ENCODE measurements at places on chromosomes 12 and 14.

DNA sequence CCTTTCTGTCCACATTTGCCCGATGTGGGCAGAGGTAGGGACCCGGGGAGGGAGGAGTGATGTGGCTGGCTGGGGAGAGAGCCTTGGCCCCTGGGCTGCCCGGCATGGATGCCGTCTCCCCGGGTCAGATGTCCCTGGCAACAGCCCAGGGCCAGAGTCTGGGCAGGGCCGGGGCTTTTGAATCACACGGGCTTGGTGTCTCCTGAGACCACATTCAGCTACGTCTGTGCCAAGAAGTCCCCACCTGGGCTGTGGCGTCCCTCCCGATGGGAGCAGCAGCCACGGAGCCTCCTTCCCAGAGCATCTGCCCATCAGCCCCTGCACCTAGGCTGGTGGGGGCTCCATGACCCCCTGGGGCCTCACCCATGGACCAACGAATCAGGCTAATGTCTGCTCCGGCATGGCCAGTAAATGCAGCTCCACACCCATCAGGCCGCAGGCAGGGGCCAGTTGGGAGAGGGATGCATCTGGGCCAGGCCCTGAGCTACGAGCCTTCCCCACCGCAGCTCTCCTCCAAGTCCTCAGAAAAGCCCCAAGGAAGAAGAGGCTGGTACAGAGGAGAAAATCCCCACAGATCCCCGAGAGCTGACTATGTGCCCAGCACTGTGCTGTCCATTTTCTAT lies 109.4 kb downstream of the RFLNA start:
- no peak for DNase-seq

GRCh38 chr12:95623554-95624170 lies 72.4 kb upstream of the USP44 start:
- DNase-seq: peak; percentile 55

DNA sequence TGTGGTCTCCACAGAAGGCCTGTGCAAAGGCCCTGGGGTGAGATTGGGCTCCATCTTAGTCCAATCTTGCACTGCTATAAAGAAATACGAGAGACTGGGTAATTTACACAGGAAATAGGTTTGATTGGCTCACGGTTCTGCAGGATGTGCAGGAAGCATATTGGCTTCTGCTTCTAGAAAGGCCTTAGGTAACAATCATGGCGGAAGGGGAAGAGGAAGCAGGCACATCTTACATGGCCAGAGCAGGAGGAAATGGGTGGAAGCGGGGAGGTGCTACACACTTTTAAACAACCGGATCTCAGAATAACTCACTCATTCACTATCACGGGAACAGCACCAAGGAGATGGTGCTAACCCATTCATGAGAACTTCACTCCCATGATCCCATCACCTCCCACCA lies 55.4 kb downstream of the FAR2 start:
- no peak for DNase-seq

GRCh38 chr12:52235001-52235764 lies 2.1 kb downstream of the KRT7 start:
- DNase-seq: no peak

- DNase-seq: peak; percentile 73
These were observed 580.2 kb downstream of the ETNK1 start for GRCh38 chr12:23204933-23205778.

DNA sequence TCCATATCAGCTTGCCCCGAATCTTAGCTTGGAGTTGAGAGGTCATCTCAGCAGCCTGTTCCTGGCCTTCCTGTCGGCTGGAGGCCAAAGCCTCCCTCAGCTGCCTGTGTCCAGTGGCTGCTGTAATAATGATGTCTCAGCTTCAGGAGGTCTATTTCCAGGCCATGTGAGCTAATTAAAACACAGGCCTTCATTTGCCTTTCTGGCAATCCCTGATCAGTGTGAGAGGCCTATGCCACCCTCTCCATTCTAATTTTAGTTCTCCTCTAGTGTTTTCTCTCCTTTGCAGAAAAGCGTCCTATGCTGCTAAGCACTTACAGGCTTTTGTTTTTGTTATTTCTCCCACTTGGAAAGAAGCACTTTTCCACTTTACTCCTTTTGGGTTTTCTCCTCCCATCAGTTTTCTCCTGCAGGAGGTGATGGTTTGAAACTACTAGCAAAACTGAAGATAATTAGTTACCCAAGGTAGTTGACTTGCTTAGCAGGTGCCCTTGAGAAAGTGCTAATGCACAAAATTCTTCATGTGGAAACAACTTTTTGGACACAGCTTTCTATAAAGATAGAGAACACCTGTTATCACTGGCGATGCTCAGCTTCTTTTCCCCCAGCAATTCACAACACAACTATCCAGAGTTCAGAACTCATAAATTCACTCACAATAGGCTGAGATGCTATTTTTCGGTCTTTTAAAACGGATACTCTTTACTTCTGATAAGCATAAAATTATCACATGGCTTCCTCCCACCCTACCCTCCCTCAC lies 255.3 kb upstream of the GARIN6 start:
- DNase-seq: no peak

- DNase-seq: no peak
These were observed 21.3 kb upstream of the LDHB start for GRCh38 chr12:21678959-21679358.

- DNase-seq: no peak
These were observed 182.7 kb downstream of the MYRFL start for GRCh38 chr12:70007687-70008086.

DNA sequence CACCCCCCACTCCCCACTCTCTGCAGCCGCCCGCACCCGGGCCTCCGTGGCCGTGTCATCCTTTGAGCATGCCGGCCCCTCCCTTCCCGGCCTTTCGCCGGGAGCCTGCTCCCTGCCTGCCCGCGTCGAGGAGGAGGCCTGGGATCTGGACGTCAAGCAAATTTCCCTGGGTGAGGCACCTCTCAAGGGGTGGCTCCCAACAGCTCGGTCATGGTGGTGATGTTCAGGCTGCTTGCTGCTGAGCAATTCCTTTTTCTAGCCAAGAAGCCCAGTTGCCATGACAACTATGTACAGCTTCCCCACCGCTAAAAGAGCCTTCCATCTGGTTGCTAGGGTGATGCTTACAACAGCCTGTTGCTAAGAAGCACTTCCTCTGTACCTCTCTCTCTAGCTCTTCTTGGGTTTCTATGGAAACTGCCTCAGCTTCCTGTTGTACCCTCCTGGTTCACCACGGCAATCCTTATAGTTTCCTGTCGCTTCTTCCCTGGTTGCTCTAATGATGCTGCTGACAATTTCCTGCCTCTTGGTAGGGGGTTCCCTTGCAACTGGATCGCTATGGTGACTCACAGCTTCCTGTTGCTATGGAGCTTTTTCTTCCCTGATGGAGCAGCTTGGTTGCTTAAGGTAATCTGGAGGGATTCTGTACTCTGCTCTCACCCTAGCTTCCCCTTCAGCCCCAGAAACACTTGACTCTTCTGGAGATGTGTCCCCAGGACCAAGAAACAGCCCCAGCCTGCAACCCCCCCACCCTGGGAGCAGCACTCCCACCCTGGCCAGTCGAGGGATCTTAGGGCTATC lies 11.0 kb downstream of the ZNF219 start:
- DNase-seq: peak; percentile 68

- DNase-seq: no peak
These were observed 255.7 kb downstream of the ADGRD1 start for GRCh38 chr12:131209082-131210070.

GRCh38 chr12:100953677-100954076 lies 159.1 kb downstream of the ANO4 start:
- DNase-seq: no peak

GRCh38 chr14:56810836-56811592 lies 735 bp upstream of the OTX2 start:
- peak; percentile 86 for DNase-seq

- no peak for DNase-seq
These were observed 319.2 kb upstream of the DDHD1 start for GRCh38 chr14:53472306-53472705.

GRCh38 chr12:25652371-25652770 lies 99.3 kb upstream of the LMNTD1 start:
- DNase-seq: peak; percentile 90

DNA sequence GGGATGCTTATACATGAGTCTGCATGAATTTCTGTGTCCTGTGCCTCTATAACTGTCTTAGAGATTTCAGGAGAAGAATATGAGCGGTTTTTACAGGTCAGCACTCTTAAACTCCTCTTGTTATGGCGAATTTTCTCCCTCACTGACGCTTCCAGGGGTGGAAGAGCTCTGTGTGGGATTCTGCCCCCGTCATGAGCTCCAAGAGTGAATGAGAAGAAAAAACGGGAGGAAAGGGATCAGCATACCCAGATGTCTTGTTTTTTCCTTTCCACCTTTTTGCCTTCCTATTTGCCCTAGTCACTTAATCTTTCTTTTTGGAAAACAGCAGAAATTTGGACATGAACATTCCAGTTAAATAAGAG lies 651 bp downstream of the PFKM start:
- no peak for DNase-seq

DNA sequence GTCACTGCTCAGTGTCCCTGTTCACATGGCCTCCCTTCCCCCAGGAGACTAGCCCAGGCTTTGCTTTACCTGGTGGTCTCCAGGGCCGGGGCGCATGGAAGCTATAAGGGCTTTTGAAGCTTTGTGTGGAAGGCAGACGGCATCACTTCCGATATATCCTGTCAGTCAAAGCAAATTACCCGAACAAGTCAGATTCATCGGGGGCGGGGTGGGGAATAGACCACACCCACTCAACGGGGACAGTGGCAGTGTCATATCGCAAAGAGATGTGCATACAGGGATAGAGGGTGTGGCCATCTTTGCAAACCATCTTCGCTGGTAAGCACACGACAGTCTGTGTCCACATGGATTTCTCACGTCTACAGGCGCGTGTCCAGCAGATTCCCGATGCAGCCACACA lies 127.3 kb downstream of the GLT1D1 start:
- no peak for DNase-seq

- DNase-seq: no peak
These were observed 123.2 kb downstream of the WIF1 start for GRCh38 chr12:64997858-64998257.

DNA sequence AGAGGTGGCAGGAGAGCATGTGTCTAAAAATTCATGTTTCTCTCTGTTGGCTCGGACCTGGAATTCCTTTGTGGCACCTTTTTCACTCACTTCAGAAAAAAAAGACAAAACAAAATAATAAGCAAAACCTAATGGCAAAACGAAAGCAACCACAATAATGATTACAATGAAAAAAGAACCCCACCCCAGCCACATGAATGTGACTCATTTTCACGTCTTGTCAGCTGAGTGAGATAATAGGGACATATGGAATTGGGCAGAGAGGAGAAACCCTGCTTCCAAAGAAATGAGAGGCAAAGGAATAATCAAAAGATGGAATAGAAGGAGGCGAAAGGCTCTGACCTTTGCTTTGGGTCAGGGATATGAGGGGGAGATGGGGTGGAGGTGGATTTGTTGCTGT lies 143.4 kb downstream of the SLC8A3 start:
- DNase-seq: no peak

GRCh38 chr12:19709889-19710288 lies 270.6 kb downstream of the AEBP2 start:
- DNase-seq: no peak

DNA sequence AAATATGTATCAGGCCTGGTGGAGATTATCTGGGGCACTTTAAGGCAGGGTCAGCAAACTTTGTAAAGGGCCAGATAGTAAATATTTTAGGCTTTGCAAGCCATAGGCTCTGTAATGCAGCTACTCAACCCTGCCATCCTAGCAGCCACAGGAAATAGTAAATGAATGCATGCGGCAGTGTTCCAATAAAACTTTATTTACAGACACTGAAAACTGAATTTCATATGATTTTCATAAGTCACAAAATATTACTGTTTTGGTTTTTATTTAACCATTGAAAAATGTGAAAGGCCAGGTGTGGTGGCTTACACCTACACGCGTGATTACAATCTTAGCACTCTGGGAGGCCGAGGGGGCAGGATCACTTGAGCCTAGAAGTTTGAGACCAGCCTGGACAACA lies 3.2 kb upstream of the CAMKK2 start:
- DNase-seq: no peak

DNA sequence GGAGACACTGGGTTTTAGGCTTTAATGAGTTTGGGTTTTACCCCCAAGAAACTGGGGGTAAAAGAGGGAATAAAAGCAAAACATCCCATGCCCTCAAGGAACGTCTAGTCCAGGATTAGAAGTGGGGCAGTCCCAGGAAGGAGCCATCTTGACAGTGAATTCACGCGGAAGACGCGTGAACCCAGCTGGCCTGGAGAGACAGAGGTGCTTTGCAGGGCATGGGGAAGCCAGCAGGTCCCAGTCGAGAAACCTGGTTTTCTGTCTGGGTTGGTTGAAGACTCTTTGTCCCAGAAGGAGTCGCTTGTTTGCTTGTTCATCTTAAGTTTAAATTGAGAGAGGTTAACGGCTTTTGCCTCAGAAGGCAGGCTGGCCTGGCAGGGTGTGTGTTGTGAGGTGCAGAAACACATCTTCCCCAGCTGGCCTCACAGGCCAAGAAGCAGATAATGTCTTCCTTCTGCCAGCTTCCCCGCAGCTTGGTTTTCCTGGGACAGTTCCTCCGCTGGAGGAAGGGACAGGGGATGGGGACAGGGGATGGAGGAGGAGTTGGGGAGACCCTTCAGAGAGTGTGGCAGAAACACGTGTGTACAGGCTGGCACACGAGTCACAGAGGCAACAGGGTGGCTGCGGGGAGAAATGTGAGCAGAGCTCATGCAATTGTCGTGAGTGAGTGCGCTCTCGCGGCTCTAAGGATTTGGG lies 18.5 kb upstream of the CD9 start:
- DNase-seq: no peak

DNA sequence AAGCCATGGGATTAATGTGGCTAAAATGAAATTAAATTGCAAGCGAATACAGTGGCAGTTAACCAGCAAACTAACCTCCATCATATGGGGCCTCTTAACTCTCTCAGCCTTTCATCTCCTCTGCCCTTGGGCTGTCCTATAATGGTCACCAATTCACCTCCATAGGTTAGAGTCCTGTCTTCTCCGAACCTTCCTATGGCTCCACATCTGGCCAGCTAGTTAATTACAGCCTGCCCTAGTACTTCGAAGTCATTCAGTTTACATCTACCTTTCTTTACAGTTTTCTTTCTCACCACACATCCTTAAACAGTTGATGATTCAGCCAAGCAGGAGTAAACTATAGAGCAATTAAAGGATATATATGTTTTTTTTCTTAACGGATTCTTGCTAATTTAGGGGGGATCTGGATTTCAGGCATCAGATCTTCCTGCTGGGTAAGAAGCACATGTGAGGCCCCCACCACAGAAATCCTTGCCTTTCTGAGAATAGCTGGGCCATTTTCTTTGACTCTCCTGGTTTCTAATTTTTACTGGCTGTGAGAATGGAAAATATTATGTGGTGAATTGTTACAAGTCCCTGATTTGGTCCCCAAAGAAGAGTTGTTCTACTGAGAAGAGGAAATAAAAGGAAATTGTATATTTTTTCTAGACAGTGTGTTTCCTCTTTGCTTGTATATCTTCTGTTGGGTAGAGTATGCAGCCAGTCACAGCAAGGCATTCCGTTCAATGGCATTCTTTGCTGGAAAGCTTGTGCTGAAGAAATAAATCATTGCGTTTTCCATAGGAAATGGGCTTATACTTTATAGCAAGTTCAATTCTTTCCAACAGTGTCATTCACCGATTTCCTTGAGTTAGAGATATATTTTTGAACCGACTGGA lies 16.7 kb downstream of the HMGA2 start:
- DNase-seq: no peak

- DNase-seq: no peak
These were observed 178.9 kb downstream of the KLHL28 start for GRCh38 chr14:44782775-44783238.

Measured in NCI-H524 (cell line).